B cell (primary cell): ENCODE measurements at places on chromosomes 13 and 19.

DNA sequence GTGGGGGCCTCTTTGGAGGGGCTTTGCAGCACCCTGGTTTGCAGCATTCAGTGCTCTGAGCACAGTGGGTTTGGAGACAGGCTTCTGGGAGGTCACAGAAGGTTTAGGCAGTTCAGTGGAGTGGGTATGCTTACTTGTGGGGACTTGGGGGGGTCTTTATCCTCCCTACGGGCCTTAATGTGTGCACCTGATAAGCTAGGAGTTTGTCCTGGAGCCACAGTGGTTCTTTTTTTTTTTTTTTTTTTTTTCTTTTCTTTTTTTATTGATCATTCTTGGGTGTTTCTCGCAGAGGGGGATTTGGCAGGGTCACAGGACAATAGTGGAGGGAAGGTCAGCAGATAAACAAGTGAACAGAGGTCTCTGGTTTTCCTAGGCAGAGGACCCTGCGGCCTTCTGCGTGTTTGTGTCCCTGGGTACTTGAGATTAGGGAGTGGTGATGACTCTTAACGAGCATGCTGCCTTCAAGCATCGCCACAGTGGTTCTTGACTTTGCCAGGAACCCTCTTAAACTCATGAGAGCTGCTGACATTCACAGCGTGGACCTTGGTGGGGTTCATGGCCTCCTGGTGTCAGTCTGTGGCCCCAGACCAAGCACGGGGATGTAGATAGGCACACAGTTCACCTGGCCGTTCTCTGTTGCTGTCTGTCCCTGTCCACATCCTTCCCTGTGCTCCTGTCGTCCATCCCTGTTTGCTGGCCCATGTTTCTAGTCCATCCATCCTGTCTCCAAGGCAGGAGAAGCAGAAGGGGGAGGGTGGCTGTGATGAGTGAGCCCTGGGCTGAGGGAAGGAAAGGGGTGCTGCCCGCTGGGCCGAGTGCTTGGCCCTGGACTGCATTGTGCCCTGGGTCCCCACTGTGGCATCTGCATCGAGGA is 2.7 kb downstream of the EGLN2 start:
- H3K4me1 ChIP-seq: peaks cover 81% of the 10 kb centered on the region
- DNase-seq: peak; percentile 24
- no peaks in the 10 kb centered on the region for H3K27me3 ChIP-seq
- H3K36me3 ChIP-seq: peaks cover 60% of the 10 kb centered on the region

- H3K4me1 ChIP-seq: peaks cover 14% of the 10 kb centered on the region
- peaks cover 15% of the 10 kb centered on the region for H3K36me3 ChIP-seq
- H3K27me3 ChIP-seq: no peaks in the 10 kb centered on the region
- peak overlapping the region; percentile 72 for H3K27ac ChIP-seq
- H3K4me3 ChIP-seq: peak overlapping the region; percentile 67
Measured at GRCh38 chr19:36686365-36687213, 823 bp upstream of the ZNF567 start.

DNA sequence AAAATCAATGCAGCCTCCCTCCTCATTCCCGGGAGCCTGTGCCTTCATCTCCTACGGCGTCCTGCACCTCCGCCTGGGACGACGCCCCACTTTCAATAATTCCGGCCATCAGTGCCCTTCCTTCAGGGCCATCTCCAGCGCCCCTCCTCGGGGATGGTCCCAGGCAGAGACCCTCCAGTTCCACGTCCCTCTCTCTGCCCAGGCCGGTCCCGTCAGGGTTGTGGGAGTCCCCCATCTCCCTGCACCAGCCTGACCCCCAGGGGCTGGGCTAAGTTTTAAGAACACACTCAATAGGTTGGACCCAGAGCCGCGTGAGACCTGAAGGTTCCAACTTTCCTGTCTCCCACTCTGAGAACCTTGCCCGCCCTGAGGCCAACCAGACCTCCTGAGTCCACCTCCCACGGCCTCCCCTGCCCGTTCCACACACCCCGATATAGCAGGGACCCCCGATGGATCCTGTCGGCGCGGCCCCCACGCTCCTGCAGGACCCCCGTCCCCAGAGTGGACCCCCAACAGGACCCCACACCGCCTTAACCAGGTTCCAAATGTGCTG is 646 bp downstream of the TMEM161A start:
- peaks cover 26% of the 10 kb centered on the region for H3K4me1 ChIP-seq
- H3K36me3 ChIP-seq: peaks cover under 1% of the 10 kb centered on the region
- peak overlapping the region; percentile 90 for H3K4me3 ChIP-seq

GRCh38 chr19:6021878-6022569 is 44.1 kb upstream of the RANBP3 start:
- no peaks in the 10 kb centered on the region for H3K27me3 ChIP-seq
- H3K4me1 ChIP-seq: no peaks in the 10 kb centered on the region
- no peaks in the 10 kb centered on the region for H3K36me3 ChIP-seq
- no peak overlapping the region for H3K27ac ChIP-seq
- H3K4me3 ChIP-seq: no peak overlapping the region

DNA sequence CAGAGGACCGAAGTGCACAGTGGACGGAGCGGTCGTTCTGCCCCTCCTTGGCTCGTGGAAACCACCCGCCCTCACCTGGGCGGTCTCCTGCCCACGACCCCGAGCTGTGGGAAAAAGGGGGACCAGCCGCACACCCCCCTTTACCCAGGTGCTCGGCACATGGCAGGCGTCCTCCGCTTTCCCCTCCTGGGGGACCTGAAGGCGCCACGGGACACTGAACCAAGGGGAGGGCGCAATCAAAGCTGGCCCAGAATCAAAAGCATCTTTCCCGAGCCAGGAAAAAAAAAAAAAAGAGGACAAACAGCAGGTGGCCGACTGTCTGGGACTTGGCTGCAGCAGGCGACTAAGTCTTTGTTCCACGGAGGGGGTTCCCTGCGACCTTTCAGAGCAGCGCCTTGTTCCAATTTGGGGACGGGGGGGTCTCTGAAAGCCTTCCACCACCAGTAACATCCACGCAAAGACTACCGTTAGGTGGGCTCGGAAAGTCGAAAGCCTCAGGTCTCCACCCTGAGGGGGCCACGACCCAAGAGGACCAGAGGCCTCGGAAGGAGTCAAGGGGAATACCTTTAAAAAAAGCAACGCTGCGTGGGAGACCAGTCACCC is 1.1 kb downstream of the MBD3 start:
- H3K4me3 ChIP-seq: peak overlapping the region; percentile 69
- DNase-seq: no peak
- H3K27ac ChIP-seq: peak overlapping the region; percentile 84
- H3K4me1 ChIP-seq: peaks cover 17% of the 10 kb centered on the region

DNA sequence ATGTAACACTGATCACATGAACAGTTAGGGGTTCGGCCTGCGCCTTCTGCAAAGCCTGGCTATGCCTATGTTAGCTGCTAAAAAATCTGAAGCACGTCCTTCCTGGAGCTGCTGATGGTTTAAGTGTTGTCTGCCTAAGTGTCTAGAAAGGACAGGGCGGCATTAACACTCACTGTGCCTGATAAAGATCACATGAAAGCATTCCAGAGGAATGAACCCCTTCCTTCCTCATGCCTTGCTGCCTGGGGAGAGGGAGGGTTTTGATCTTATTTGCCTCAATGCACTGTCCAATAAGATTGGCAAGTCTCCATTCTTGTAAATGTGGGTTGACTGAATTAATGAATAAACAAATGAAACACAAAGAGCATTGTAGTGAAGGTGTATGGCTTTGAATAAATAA is 5.2 kb downstream of the DOCK9 start:
- H3K27me3 ChIP-seq: no peaks in the 10 kb centered on the region
- H3K27ac ChIP-seq: no peak overlapping the region
- no peaks in the 10 kb centered on the region for H3K36me3 ChIP-seq
